Activated CD4-positive, CD25-positive, alpha-beta regulatory T cell (primary cell): ENCODE measurements at places on chromosomes 6 and 20.

GRCh38 chr20:59013959-59014608, 5.1 kb upstream of the TUBB1 start:
- no peak for DNase-seq

DNA sequence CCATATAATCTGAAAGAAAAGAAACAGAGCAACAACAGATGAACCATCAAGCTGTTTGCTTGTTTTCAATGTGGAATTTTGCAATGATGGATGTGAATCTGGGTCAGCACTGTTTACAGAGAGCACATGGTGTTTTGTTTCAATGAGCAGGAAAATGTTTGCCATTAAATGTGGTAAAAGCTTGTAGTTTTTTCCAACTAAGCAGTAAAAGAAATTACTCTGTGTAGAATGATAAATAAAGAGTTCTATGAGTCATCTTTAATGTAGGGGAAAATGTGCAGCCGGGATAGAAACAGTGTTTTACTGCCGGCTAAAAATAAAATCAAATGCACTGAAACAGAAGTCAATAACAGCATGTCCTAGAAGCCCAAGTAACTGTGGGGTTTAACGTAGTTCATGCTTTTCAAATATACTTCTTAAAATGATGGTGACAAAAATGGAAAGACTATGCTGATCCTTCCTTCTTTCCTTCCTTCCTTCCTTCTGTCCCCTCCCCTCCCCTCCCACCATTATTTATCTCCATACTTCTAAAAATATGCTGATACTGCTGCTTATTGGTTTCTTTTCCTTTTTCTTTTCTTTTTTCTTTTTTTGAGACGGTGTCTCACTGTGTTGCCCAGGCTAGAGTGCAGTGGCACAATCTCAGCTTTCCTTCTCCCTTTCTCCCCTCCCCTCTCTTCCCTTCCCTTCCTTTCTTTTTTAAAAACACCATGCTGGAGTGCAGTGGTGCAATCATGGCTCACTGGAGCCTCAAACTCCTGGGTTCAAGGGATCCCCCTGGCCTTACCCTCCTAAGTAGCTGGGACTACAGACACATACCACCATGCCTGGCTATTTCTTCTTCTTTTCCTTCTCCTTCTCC, 6.3 kb upstream of the NAA20 start:
- no peak for DNase-seq

DNA sequence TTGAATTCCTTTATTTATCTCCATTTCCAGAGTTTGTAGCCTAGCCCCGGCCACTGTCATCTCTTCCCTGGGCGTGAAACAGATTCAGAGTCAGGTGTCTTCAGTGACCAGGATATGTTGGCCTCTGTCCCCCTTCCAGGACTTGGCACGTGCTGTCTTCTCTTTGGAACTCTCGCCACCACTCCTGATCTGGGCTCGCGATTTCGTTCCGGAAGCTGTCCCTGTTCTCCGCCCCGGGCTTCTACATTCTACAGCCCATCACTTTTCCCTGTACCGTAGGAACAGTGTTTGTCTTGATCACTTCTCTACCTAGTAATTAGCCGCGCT, 739 bp downstream of the GSS start:
- no peak for DNase-seq

DNA sequence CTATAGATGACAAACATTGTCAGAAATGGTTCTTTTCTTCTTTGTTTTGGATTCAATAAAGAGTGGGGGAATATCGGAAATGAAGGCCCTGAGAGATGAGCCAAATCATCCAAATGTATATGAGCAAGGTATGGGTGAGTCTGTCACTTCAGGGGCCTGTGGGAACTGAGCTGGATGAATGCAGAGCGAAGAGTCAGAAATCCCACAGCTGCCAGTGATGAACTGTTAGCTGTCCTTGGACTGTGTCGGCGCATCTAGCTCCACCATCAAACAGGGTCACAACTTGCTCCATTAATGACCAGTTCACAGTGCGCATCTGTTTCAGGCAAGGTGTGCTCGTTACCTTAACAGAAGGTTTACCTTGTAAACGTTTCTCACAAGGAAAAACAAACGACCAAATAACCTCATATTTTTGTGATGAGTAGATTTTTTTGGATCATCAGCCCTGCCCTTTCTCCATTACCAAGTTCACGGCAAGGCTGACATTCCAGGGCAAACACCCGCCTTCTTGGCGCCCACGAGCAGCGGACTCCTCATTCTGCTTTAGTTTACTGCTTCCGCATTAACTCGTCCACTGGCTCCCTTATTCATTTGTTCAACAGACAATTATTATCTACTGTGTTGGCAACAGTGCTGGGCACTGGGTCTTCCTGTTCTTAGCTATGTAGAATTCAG, 15.0 kb upstream of the CCN6 start:
- no peak for DNase-seq

DNA sequence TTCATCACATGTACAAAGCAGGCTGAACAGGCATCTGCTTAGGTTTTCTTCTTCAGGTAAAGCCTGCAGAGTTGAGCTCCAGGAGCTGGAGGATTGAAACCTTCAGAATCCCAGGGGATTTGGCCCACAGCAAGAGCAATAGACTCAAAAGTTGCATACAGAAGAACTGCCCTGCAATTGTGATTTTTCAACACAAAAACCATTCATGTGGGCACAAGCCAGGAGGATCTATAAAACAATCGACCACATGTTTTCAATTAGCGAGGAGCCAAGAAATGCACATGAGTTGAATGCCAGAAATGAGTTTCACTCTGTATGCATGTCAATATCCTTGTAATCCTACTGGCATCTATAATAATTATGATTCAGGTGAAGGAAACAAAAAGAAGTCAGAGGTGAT, 576.4 kb downstream of the HDGFL1 start:
- no peak for DNase-seq

DNA sequence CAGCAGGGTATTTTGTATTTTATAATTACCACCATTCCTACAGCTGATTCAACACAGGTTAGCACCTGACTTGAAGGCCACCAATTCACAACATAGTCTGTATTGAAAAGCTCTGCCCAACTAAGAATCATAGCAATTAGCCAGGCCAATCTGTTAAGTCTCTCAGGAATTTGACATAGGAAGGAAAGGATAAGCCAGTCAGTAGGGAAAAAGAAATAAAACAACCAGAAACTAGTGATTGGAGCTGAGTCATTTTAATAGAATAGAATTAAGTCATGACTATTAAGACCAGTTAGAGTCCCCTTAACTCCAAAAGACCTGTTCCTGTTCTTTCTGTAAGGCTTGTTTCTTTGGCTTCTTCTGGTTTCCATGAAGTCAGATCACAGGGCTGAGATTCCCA, 8.1 kb downstream of the RANBP9 start:
- DNase-seq = no peak

DNA sequence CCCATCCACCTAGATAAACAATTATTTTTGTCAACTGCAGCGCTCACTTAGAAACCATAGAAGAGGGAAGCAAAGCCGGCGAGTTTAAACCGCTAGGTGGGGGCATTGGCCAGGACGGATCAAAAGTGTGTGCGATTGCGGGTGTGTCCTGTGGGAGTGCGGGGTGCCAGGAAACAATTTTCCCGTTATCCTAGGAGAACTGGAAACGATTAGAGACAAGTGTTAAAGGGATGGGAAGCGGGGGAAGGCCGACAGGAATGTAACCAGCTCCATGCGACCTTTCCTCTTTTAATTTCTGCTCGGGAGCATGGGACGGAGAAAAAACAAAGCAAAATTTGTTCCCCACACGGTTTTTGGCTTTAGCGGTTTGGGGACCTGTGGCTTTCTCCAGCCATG, 2.8 kb upstream of the HTR1B start:
- no peak for DNase-seq

DNA sequence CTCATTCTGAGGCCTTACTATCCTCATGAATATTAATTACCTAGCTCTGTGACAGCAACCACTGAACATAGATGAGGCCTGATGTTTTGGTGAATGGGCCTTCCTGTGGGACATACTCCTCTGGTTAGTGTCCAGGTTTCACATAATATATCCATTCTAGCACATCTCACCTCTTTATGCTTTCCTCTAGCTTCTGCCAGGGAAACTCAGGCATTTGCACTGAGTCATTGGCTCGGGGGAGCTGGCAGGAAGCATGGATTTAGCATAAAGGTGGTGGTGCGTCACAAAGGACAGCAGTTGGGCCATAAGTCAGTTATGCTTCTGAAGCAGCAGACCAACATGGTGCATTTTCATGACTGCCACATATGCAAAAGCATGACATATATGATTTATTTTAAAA, 37.5 kb upstream of the TMEM170B start:
- DNase-seq = no peak

- DNase-seq = no peak
These were observed 225.2 kb upstream of the RREB1 start for GRCh38 chr6:6882592-6882991.

GRCh38 chr6:79536585-79536953, 661 bp downstream of the LCA5 start:
- DNase-seq = no peak

GRCh38 chr6:150435832-150436231, 67.0 kb downstream of the IYD start:
- DNase-seq = no peak

DNA sequence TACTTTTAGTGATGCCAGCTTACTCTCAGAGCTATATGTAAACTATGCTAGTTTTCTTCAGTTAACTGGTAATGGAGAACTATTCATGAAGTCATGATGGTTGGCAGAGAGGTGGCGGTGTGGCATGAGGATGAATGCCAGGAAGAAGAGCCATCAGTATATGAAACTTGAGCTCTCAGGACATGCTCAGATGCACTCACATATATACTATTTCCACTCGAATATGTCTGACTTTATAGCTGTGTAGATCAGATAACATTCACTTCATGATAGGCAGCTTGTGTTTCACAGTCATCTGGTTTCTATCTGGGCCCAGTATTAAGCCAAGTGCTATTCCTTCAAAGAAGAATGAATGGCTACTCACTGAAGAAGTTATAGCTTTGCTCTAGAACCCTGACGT, 46.2 kb upstream of the CEP85L start:
- no peak for DNase-seq

DNA sequence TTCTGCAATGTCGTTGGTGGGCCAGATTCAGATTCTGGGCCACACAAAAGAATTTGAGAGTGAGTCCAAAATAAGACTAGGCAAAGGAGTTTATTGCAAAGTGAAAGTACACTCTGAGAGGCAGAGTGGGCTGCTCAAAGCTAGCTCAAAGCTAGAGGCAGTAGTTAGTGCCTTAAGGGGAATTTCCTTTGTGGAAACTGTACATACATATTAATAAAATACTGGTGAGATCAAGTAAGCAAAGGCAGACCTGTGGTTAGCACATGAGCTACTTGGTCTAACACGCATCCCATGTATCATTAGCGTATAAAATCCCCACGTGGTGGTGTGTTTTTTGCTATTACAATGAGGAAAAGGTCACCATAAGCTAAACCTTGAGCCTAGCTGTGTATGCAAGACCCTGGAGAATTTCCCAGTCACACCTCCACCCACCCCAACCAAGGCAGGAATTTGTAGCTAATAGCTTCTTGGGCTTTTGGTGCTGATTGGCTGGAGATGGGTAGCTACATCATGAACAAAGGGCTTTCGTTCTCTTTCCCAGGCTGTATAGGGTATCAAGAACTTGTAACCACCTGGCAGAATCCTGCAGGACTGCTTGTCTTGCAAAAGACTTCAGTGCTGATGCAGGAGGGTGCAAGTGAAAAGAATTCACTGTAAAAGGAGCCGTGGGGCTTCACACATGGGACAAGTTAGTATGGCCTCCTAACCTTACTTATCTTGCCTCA, 14.7 kb upstream of the TRIM26 start:
- DNase-seq = no peak

DNA sequence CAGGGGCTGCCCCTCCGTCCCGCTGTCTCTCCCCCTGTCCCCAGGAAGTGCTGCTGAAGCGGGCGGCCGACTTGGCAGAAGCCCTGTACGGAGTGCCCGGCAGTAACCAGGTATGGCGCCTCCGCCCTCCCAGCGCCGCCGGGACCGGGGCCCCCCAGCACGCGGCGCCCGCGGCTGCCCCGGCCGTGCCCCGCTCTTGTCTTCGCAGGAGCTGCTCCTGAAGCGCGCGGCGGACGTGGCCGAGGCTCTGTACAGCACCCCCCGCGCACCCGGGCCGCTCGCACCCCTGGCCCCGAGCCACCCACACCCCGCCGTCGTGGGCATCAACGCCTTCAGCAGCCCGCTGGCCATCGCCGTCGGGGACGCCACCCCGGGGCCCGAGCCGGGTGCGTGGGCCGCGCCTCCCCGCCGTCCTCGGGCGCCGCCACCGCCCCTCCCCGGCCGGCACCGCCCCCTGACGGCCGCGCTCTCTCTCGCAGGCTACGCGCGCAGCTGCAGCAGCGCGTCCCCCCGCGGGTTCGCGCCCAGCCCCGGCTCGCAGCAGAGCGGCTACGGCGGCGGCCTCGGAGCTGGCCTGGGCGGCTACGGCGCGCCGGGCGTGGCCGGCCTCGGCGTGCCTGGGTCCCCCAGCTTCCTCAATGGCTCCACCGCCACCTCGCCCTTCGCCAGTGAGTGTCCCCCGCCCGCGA, 48.4 kb downstream of the CPXM1 start:
- peak; percentile 23 for DNase-seq

GRCh38 chr6:15363523-15364400, 117.9 kb downstream of the JARID2 start:
- no peak for DNase-seq

GRCh38 chr20:63451821-63452220, 20.6 kb downstream of the KCNQ2 start:
- no peak for DNase-seq

GRCh38 chr6:31734821-31735406, 1.4 kb downstream of the CLIC1 start:
- no peak for DNase-seq

DNA sequence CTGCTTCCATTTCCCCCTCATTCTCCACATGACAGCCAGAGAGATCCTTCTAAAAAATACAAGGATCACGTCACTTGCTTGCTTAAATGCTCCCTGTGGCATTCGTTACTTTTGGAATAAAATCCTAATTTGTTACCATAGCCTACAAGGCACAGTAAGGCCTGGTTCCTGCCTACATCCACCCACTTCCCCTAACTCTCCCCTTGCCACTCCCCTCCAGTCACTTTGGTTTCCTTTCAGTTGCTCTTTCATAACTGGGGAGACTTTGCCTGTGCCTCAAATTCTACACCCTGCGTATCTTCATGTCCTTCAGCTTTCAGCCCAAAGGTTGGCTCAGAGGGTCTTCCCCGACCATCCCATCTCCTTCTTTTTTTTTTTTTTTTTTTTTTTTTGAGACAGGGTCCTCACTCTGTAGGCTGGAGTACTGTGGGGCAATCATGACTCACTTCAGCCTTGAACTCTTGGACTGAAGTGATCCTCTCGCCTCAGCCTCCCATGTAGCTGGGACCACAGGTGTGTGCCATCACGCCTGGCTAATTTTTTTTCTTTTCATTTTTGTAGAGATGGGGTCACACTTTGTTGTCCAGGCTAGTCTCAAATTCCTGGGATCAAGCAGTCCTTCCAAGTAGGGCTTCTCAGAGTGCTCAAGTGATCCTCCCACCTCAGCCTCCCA, 12.5 kb downstream of the ID1 start:
- DNase-seq = no peak

DNA sequence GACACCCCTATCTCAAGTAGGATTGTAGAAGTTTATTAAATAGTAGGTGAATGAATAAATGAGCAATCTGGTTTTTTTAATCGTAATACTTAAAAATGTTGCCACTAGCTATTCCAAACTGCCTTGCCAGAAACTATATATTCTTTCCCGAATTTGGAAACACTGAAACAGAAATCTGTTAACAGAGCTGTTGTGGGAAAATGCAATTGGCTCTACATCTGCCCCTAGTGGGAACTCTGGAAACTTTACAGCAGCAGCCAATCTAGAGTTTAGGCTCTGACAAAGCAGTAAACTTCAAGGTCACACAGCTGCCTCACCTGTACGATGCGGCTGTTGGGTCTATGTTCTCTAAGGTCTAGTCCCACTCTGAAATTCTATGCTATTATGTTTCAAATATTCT, 41.7 kb downstream of the SYNE1 start:
- DNase-seq = no peak

- no peak for DNase-seq
These were observed 298.6 kb downstream of the UBE3D start for GRCh38 chr6:82767037-82767436.
